ENCODE measurements at places on chromosomes 6 and 20. TPM values are rescaled to one million over a fixed set of nuclear protein-coding genes. Genes with fewer than 3 reads are reported as not detected.

The C2 gene
- not detected for total RNA-seq

The MBOAT1 gene
- total RNA-seq, result 6.0 TPM

The TAF11 gene
- total RNA-seq, result 39.6 TPM

The CNR1 gene
- total RNA-seq, result 0.07 TPM

The PI16 gene
- not detected for total RNA-seq

The SRSF12 gene
- total RNA-seq, result under 0.01 TPM

The DLK2 gene
- total RNA-seq, result 0.27 TPM

The SLC22A2 gene
- not detected for total RNA-seq

The ENTPD6 gene
- 54.7 TPM for total RNA-seq

The BTBD3 gene
- 27.5 TPM for total RNA-seq

The FAM83C gene
- not detected for total RNA-seq

The NFATC2 gene
- 7.0 TPM for total RNA-seq

The PROKR2 gene
- not detected for total RNA-seq

The TMEM200A gene
- total RNA-seq, result 2.6 TPM

The PBX2 gene
- 41.5 TPM for total RNA-seq

The CAGE1 gene
- under 0.01 TPM for total RNA-seq

The TDRD6 gene
- total RNA-seq, result under 0.01 TPM

The ASF1A gene
- 33.1 TPM for total RNA-seq

The BPIFB1 gene
- total RNA-seq, result not detected

The MUC22 gene
- total RNA-seq, result not detected

The FNDC11 gene
- 0.40 TPM for total RNA-seq

The COL12A1 gene
- total RNA-seq, result 16.1 TPM
